ENCODE measurements at places on chromosomes 2 and 18.

DNA sequence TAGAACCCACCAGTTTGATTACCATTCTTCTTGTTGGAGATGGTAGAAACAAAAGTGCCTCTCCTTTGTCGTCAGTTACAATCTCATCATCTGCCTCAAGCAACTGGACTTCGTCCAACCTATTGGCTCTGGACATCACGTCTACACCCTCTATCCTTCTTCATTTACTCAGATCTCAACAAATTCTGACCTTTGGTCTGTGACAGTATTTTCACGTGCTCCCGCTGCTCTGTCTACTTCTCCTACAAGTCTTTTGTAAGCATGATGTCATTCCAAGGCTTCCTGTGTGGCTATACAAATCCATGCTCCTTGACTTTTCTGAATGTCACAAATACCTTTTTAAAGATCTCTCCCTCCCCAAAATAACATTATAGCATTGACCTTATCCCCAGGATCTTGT lies 43.0 kb upstream of the PID1 start:
- no peak for DNase-seq

GRCh38 chr2:196742685-196743084 lies 56.8 kb downstream of the GTF3C3 start:
- DNase-seq, result no peak

DNA sequence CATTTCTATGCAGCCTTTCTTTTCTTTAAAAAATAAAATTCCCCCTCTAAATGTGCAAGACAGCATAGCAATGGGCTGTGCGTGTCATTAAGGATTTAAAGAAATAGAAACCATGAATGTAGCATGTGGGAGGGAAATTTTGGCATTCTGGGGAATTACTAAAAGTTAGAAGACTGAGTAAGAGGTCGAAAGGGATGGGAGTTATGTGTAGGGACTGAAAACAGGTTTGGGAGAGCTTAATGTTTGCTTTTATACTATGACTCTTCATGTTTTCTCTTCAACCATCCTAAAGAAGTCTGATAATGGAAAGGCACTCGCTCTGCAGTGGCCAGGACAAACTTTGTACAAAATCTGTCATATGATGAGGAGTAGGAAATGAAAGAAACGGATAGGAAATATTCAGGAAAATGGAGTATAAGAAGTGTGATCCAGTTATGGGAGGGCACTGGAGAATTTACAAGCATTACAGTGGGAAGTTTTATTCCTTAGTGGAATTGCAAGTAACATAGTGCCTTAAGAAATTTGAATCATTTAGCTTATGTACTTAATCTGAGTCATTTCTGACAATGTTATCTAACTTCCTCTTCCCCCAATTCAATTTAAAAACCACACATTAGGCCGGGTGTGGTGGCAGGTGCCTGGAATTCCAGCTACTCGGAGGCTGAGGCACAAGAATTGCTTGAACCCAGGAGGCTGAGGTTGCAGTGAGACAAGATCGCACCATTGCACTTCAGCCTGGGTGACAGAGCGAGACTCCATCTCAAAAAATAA lies 20.6 kb downstream of the TMEM87B start:
- no peak for DNase-seq

GRCh38 chr2:111227716-111228141 lies 107.0 kb downstream of the BCL2L11 start:
- DNase-seq, result no peak

DNA sequence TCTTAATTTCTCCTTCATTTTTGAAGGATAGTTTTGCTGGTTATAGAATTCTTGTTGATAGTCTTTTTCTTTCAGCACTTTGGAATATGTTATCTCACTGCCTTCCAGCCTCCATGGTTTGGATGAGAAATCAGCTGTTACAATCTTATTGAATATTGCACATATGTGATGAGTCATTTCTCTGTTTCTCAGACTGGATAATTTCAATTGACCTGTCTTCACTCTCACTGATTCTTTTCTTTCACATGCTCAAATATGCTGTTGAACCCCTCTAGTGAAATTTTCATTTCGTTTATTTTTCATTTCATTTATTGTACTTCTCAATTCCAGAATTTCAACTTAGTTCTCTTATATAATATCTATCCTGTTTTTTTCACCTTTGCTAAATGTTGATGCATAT lies 22.2 kb downstream of the PDK1 start:
- DNase-seq, result no peak

DNA sequence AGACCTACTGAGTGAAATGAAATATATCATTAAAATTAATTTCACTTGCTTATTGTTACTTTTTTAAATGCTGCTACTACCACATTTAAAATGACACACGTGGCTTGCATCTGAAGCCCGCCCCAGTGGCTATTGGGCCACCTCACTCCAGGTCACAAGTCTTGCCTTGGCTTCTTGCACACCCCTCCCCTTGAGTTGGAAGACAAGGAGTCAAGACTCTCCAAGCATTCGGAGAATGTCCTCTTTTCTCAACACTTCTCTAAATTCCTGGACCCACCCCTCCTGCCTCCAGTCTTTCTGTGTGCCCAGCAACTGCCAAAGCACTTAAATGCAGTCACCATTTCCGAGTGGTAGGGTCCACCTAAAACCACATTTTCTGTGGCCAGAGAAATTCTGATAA lies 73.4 kb downstream of the ZBTB7C start:
- no peak for DNase-seq

- DNase-seq, result no peak
Measured at GRCh38 chr2:96150791-96151594, 5.8 kb upstream of the DUSP2 start.

- no peak for DNase-seq
Measured at GRCh38 chr2:74406035-74406434, 15.4 kb downstream of the C2orf81 start.

DNA sequence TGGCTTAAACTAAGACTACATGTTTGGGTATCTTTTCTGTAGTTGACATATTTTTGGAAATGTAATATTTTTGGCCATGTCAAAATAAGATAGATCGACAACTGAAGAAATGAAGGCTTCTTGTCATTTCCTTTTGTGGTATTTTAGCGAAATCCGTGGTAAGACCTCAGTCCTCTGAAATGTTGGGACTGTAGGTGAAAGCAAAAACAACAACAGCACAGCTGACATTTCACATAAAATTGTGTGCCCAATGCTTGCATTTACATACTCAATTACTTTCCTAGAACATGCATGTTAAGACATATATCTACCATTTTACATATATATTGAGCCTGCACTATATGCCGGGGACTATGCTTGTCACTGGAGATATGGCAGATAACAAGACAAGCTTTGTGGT lies 50.2 kb downstream of the SPP2 start:
- no peak for DNase-seq

Data from stimulated activated CD8-positive, alpha-beta memory T cell treated with anti-CD3 and anti-CD28 coated beads, Interleukin-7, amount 100 ng/mL, for 24 hours (primary cell).